C1 segment of cervical spinal cord (tissue), 14 donors: ENCODE measurements at places on chromosomes 4 and X.

DNA sequence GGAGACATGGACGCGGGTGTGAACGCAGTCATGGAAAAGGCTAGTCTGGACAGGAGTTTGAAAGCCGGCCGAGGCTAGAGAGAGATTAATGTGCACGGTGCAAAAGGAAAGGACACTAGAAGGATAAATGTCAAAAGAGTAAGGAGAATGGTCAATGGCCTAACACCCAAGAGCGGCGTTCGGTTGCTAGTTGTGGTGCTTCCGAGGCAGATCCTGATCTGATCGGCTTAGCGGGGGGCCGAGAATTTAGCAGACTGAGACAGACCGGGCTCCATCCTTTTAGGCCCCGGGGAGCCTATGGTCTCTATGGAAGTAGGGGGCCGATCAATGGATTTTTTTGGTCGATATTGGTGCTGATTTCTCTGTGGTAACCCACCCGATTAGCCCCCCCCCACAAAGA lies 6.9 kb downstream of the GAGE10 start:
- no peak for DNase-seq

DNA sequence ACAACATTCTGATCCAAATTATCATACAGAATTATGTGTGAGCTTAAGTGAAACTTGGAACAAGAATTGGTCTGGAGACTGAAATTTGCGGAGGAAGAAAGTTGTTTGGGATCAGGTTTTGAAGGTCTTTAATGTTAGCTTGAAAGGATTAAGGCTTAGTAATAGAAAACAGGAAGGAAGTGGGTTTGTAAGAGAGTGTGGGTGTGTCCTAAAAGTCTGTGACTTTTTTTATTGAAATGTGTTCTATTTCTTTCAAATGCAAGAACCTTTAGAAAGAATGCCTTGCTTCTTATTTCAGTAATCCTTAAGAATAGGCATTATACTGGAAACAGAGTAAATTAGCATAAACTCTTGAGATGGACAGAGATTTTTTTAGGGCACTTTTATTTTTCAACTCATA lies 198.0 kb downstream of the GALNTL6 start:
- no peak for DNase-seq

- DNase-seq = no peak
Observed at GRCh38 chr4:53571936-53572599, 19.2 kb downstream of the LNX1 start.

GRCh38 chr4:156959298-156959702 lies 12.3 kb downstream of the PDGFC start:
- no peak for DNase-seq

GRCh38 chr4:164224871-164225270 lies 529.1 kb upstream of the SMIM31 start:
- no peak for DNase-seq
